ENCODE measurements at places on chromosomes 2 and 18.

DNA sequence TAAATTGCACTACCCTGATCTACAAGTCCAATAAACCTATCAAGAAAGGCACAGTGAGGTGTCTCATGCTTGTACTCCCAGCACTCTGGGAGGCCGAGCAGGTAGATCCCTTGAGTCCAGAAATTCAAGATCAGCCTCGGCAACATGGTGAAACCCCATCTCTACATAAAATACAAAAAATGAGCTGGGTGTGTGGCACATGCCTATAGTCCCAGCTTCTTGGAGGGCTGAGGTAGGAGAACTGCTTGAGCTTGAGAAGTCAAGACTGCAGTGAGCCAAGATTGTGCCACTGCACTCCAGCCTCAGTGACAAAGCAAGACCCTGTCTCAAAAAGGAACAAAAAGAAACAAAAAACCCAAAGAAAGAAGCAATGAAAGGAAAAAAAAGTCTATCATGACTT is 58.9 kb downstream of the ROCK2 start:
- no peak for DNase-seq

DNA sequence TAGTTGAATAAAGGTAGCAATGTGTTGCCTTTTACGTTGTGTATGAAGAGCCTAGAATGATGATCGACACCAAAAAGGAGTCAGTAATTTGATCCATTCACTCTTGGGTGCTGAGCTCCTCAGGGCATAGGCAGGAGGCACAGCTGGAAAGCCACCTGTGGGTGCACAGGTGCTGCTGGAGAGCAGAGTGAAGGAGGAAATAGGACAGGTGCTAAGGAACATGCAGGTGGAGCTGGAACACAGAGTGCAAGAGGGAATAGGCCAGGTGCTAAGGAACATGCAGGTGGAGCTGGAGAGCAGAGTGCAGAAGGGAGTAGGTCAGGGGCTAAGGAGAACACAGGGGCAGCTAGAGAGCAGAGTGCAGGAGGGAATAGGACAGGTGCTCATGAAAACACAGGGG is 86.1 kb downstream of the SH3YL1 start:
- DNase-seq: no peak

DNA sequence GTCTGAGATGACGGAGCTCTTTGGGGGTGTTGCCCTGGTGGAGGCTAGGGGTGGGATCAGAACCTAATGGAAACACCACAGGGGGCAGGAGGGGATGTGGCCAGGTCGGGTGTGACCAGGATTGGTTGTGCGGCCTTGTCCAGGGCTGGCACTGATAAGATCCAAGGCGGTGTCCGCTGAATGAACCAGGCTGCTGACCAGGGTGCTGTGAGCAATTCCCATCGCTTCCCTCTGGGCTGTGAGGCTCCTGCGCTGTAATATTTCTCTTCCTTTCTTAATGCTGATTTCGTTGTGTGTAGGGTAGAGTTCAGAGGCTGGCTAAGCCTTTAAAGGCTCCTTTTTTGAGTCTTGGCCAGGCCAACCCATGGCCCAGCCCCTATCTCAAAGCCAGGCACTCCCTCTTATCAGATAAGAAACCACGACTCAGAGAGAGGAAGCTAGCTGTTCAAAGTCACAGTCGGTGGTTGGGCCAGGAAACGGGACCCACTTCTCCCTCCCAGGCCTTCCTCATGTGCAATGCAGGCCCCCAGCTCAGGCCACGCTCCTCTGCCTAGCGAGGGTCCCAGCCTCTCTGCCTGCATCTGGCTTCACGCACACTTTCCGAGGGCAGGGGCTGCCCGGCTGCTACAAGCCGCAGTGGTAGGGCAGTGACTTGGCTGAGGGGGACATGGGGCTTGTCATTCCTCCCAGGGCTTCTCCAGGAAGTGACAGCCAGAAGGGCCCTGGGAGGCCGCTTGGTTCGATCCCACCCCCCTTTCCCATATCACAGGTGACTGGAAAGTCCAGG is 26.0 kb upstream of the FOSL2 start:
- DNase-seq: peak; percentile 41

DNA sequence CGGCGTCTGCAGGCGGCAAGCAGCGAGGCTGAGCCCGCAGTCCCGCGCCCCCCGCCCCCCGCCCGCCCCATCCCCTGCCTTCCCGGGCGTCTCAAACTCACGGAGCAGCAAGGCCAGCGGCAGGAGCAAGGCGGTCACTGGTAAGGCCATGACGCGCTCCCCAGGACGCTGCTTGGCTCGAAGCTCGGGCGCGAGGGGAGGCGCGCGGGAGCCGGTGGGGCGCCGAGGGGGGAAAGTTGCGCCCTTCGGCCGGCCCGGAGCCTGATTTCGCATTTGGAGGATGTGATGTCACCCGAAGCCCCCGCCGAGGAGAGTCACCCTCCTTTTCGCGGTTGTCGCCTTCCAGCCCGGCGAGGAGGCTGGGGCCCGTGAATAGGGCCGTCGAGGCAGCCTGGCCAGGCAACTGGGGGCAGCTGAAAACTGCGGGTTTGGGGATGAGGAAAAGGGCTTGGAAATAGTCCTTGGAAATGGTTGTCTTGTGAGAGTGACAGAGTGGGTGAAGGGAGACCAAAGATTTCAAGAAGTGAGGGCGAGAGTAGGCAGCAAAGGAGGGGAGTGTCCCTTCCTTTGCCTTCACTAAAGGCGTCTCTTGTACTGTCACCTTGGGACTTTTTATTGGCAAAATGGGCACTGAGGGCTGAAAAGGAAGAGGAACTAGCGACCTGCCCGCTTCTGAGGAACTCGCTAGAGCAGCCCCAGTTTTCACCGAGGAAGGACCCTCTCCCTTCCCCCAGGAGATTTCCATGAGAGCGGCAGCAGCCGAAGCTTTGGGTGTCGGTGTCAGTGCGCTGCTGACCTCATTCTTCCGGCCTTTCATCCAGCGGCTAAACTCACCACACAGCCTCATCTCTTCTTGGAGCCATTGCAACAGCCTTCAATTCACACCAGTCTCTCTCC is at the start of gene CD8A:
TSS of gene CD8A (minus strand) at position 238 of the 897 bp plus-strand sequence. CDS start at position 150, 88 bp downstream.
- peak; percentile 63 for DNase-seq

GRCh38 chr2:100008956-100009355 is 133.4 kb downstream of the AFF3 start:
- DNase-seq: no peak

DNA sequence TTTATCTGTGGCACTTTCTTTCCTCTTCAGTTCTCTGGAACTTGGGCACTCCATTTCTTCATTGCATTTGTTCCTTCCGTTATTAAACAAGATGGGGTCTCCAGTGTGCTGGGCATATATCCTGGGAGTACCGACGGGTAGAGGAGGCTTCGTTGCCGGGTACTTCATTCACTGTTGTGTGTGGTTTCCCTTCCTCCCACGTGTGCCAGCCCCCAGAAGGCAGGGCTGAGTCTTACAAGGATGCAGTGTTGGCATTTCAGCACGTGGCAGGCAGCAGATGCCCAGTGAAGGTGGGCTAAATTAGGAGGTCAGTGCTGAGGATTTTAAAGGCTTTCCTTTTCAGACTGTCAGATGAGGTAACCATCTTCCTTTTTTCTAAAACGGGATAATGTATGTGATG is 58.6 kb downstream of the MGAT5 start:
- DNase-seq: no peak

- no peak for DNase-seq
Observed at GRCh38 chr18:24843123-24843522, 382.7 kb downstream of the HRH4 start.

- DNase-seq: no peak
Observed at GRCh38 chr18:76767954-76768353, 54.4 kb upstream of the ZNF236 start.

DNA sequence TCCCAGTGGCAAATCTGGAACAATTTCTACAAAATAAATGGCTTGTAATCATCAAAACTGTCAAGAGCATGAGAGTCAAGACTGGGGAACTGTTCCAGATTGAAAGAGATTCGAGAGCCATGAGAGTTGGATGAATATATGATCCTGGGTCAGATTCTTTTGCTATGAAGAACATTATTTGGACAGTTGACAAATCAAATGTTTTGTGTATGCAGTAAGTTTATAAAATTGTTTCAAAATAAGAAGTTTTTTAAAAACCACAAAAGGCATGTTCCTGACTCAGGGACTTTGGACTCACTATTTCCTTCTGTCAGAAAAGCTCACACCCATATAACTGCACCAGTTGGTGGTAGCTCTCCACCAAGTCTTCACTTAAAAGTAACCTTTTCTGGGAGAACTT is 38.5 kb downstream of the ROCK2 start:
- DNase-seq: no peak

- DNase-seq: no peak
Observed at GRCh38 chr2:197116306-197116879, 189.9 kb upstream of the PGAP1 start.

- no peak for DNase-seq
Observed at GRCh38 chr2:58842501-58843155, 601.5 kb upstream of the FANCL start.

DNA sequence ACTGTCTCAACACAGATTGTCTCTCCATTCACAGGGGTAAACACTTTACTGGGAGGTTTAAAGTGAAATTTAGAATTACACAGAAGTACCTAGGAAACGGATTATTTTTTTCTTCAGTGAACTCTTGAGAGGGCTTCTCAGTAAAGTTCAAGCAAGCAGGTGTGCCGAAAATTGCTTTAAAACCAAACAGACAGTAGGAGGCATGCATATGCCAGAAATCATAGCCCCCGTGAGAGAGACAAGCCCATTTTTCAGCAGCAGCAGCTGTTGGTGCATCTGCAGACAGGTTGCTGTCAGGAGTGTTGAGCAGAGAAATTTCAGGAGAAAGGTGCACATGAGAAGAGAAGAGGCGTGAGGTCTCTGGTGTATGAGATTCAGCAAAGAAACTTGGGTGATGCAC is 2115.5 kb upstream of the CELF4 start:
- DNase-seq: no peak

- DNase-seq: no peak
Observed at GRCh38 chr2:141490886-141491285, 639.9 kb downstream of the LRP1B start.

GRCh38 chr2:118670838-118671237 is 176.6 kb downstream of the EN1 start:
- DNase-seq: no peak

- no peak for DNase-seq
Observed at GRCh38 chr2:181846399-181847197, 44.9 kb upstream of the ITPRID2 start.

DNA sequence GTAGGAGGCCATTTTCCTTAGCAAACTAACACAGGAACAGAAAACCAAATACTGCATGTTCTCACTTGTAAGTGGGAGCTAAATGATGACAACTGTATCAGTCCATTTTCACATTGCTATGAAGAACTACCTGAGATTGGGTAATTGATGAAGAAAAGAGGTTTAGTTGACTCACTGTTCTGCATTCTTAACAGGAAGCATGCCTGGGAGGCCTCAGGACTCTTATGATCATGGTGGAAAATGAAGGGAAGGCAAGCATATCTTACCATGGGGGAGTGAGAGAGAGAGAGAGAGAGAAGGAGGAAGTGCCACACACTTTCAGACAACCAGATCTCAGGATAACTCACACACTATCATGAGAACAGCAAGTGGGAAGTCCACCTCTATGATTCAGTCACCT is 105.3 kb downstream of the PARD3B start:
- DNase-seq: no peak

- no peak for DNase-seq
Observed at GRCh38 chr2:160581035-160581434, 87.4 kb upstream of the RBMS1 start.

GRCh38 chr2:197915548-197916265 is 111.3 kb downstream of the PLCL1 start:
- DNase-seq: no peak

DNA sequence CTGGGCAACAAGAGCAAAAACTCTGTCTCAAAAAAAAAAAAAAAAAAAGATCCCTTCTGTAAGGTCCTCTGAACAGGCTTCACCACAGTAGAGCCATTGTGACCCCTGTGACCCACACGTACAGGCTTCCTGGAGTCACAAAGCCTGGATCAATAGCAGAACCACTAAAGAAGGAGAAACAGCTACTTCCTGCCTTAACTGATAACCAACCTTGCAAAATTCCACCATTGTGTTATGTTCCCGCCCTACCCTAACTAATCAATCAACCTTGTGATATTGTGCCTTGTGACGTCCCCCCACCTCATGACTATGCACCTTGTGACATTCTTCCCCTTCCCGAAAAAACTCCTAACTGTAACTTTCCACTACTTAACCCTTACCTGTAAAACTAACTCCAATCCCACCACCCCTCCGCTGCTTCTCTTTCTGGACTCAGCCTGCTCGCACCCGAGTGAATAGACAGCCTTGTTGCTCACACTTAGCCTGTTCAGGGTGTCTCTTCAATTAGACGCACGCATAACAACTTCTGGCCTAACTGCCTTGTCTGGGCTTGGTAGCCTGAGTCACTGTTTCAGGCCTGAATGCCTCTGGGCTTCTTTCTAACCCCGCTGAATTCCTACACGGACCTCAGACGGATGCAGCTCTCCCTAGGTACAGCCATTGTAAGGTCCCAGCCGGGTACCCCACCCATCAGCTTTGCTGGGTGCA is 13.9 kb downstream of the SCYGR8 start:
- no peak for DNase-seq

DNA sequence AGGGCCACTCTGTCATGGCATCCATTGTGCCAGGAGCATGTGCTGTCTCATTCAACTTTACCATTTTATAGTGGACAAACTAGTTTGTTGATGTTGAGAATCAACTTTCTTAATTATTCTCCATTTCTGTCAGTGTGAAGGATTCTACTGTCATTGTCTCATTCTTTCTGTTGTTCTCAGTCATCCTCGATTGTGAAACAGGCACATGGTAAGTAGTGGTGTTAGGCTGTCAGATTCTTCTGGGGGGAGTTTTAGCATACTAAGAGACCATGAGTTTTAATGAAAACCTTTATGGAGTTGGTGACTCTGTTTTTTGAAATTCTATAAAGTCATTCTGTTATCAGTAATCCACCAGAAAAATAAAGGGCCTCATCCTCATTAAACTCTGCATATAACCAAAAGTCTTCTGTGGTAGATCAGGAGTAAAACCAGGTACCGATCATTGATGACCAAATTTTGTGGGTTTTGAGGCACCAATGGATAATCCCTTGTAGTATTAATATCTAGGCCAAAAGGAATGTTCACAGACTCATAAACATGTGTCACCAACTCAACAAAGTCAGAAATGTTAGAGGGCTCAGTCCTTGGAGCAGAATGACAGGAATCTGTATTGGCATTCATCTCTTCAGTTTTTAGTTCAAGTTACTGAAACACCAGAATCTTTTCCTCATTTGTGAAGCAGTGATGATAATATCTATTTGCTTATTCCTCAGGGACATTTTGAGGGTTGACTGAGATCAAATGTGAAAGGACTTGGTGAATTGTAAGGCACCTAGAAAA is 73.2 kb downstream of the CERS6 start:
- no peak for DNase-seq

GRCh38 chr2:80830891-80831290 is 526.3 kb upstream of the LRRTM1 start:
- no peak for DNase-seq

- no peak for DNase-seq
Observed at GRCh38 chr2:123077101-123077500, 948.0 kb upstream of the CNTNAP5 start.
